ENCODE measurements at places on chromosomes 4 and X.
A peak's percentile ranks its signal among the peaks of the same experiment; 100 is the strongest.

DNA sequence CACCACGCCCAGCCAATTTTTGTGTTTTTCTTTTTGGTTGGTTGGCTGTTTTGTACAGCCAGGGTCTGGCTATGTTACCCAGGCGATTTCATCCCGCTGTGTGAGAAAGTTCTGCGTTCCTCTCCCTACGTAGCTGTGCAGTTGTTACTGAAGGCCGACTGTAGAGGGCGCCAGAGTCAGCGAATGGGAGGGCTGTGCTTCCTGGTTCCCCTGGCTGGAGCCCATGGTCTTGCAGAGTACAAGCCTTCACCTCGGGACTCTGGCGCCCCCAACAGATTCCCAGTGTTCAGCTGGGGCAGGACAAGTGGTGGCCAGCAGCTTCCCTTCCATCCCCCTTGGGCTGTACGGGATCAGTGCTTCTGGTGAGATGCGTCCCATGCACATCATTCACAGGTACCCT, 5.6 kb upstream of the CT45A1 start:
- DNase-seq, result peak; percentile 25

DNA sequence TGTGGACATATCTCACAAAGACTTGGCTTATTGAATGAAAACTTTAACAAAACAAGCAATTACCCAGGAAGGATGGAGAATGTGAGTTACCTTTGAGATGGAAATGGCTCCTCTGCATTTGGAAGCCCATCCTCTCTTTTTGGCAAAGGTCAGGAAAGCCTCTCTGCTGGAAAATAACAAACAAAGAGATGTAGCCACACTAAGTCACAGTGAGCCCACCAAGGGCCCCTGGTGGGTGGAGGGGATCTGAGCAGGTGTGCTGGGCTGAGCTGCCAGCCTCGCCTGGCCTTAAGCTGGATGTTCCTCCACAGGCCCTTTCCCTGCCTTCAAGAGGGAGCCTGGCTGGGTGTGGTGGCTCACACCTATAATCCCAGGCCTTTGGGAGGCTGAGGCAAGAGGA, 269.2 kb downstream of the HNRNPD start:
- DNase-seq, result no peak

DNA sequence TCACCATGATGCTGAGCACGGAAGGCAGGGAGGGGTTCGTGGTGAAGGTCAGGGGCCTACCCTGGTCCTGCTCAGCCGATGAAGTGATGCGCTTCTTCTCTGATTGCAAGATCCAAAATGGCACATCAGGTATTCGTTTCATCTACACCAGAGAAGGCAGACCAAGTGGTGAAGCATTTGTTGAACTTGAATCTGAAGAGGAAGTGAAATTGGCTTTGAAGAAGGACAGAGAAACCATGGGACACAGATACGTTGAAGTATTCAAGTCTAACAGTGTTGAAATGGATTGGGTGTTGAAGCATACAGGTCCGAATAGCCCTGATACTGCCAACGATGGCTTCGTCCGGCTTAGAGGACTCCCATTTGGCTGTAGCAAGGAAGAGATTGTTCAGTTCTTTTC, 4.0 kb downstream of the HNRNPH2 start:
- DNase-seq, result no peak

- DNase-seq, result no peak
These were observed 27.9 kb downstream of the PPARGC1A start for GRCh38 chr4:23861897-23862296.

DNA sequence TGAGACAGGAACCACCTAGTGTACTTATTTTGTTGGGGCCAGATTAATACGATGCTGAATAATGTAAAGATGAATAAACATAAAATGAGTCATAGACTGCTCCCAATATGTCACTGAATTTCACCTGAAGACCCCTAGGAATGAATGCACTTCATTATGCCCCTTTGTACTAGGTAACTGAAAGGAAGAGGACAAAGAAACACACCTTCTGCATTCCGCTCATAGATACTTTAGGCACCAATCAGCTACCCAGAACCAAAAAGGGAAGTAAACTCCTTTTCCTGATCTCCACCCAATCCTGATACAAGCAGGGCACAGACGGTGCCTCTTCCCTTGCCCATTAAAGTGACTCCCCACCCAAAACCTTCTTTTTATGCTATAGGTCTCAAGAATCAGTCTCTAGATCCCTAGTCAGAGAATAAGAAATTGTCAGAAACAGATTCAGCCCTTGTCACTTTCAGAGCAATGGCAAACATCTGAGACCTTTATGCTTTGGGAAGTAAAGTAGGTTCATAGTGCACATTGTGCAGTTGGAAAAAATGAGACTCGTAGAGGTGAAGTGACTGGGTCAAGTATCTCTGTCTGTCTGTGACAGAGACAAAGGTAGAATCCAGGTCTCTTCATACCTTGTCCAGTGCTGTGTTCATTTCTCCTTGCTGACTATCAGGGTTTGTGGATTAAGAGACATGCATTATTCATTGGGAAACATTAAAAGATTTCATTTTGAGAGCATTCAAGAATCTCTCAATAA, 2.3 kb downstream of the GPR174 start:
- no peak for DNase-seq

- DNase-seq, result no peak
These were observed 52.4 kb upstream of the TRIM2 start for GRCh38 chr4:153151535-153152455.

DNA sequence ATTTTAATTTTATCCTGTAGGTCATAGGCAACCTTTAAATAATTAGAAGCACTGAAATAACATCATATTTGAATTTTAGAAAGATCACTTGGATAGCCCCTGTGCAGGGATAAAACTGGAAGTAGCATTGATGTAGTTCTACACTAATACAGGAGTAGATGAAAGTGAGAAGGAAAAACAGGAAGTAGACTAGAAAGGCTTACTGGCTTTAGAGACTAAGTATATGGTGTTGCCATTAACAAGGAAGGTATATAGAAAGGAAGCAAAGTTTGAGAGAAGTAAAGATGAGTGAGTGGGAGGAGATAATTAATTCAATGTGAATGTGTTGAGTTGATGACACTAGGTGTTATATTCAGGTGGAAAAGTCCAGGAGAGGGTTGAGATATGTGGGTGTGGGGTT, 73.1 kb upstream of the EPGN start:
- DNase-seq, result no peak

DNA sequence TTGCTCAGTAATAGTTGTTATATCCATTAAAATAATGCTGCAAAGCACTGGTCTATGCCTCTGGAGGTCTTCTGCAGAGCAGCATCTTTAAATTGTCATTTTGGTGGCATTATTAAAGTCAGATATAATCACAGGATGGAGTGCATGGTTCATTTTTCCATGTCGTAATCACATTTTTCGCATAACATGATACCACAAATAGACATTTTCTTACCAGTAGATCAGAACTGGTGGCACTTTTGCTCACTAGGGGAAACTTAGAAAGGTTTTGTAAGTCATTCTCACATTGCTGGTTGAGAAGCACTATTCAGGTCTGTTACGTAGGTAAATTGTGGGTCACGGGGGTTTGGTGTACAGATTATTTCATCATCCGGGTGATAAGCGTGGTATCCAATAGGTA, 484.5 kb upstream of the PRKX start:
- DNase-seq, result no peak

GRCh38 chrX:80512924-80513323, 92.7 kb downstream of the TENT5D start:
- DNase-seq, result no peak

DNA sequence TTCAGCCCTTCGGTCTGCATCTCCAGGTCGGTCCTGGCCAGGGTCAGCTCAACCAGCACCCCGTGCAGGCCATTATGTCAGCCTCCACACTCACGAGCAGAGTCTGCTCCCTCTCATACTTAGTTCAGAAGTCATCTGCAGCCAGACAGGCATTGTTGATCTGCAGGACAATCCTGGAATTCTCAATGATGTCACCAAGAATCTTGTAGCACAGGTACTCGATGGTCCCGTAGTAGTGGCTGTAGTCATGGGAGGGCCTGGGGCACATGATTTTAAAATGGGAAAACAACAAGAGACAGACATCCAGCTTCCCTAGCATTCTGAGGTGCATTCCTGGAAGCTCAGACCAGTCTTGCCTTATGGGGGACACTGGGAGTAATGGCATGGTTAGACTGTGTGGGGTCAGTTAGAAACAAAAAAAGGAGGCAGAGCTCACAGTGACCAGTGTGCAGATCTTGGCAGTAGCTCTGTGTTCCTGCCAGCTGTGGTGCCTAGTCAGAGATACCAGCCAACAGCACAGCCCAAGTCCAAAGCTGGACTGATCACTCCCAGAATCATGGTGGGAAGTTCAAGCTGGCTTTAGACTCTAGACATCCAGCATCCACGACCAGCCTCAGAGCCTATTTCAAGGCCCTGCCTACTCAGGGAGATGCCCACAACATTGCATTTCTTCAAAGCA, 31.9 kb downstream of the LRIT3 start:
- DNase-seq, result no peak

- DNase-seq, result no peak
These were observed 9.8 kb upstream of the ZNF157 start for GRCh38 chrX:47360423-47361179.

- DNase-seq, result no peak
These were observed 32.9 kb downstream of the EREG start for GRCh38 chr4:74397748-74398426.

GRCh38 chr4:41256131-41256739, 493 bp upstream of the UCHL1 start:
- DNase-seq, result no peak

- no peak for DNase-seq
These were observed 20.3 kb downstream of the RUFY3 start for GRCh38 chr4:70741867-70742658.

DNA sequence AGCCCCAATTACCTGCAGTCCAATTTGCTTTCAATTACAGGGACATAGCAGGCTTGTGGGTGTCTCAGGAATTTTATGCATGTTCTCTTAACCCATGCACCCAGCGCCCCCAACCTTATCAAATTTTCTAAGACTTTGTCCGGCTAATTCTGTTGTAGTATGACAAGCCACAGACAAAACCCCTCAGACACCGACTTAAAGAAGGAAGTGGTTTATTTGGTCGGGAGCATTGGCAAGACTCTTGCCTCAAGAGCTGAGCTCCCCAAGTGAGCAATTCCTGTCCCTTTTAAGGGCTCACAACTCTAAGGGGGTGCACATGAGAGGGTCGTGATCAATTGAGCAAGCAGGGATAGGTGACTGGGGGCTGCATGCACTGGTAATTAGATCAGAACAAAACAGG, 28.7 kb upstream of the IL9R start:
- no peak for DNase-seq

DNA sequence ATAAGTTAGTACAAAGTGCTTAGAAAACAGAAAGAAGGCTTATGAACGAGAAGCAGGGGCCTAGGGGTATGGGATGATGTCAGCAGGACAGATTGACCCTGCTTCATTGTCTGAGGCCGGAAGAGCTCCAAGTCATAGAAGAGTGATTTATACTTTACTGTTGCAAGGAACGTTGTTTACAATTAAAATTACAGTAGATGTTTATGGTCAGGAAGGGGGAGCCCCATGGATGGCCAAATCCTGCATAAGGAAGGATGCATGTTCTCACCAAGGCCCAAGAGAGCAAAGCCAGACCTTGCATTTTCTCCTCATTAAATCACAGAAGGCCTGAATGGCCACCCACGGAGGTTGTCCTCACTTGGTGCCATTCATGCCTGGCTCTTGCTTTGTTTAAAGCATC, 115.3 kb downstream of the LDB2 start:
- DNase-seq, result no peak

- no peak for DNase-seq
These were observed 130.4 kb downstream of the STIM2 start for GRCh38 chr4:26991057-26991456.

DNA sequence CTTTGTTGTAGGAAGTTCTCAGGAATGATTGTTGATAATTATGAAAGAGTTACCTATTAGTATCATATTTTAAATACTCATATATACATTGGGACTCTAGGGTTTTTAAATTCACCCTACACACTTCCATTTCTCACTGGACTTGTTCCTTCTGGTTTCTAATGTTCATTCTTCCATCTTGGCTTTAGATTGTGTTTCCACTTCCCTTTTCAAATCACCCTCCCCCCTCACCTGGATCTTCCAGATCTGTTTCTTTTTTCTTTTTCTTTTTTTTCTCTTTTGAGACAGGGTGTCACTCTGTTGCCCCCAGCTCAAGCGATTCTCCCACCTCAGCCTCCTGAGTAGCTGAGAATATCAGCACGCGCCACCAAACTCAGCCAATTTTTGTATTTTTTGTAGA, 6.7 kb upstream of the KIT start:
- DNase-seq, result no peak

DNA sequence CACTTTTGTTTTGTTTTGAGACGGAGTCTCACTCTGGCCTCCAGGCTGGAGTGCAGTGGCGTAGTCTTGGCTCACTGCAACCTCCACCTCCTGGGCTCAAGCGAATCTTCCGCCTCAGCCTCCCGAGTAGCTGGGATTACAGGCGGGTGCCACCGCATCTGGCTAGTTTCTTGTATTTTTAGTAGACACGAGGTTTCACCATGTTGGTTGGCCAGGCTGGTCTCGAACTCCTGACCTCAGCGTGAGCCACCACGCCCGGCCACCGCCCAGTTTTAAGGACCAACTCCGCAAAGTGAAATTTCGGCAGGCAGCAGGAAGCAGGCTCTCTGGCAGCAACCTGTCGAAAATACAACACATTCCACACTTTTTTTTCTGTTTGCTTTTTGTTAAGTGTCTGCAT, 13.4 kb downstream of the DHRSX start:
- DNase-seq, result no peak

DNA sequence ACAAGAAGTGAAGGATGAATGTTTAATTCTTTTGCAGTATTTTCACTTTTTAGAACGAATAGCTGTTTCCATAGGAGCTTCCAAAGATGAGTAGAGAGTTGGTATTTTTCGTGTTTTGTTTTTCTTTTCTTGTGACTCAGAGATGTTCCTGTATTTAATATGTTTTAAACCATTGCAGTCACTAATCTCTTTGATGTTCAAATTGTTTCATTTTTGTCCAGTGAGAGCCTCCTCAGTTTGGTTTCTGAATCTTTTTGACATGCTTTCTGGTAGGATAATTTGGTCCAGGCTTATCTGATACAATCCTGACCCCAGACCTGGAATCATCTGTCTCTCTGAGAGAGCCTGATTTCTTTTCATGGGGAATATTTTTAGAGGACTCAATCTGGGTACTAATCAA, 41.6 kb downstream of the BEX3 start:
- no peak for DNase-seq

GRCh38 chr4:119100655-119101054, 35.0 kb upstream of the MYOZ2 start:
- no peak for DNase-seq

DNA sequence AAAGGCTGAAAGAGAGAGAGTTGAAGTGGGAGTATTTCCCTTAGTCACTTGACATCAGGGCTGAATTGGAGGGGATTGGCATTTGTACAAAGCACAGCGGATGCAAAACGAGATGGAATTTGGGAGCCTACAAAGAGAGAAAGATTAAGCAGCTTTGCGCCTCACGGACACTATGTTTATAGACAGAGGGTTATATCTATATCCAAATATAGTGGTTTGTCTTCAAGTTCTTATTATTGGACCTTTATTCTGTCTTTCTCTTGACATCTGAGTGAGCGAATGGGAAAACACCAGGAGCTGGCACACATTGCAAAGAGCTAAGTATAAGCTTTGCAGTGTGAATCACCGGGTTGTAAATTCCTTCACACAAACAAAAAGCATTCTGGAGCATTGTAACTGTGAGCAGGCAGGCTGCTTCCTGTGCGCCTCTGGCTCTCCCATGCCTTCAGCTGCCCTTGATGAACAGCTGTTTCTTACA, 500.2 kb downstream of the STIM2 start:
- no peak for DNase-seq
